GDM1 (cell line): ENCODE measurements at places on chromosomes 11 and 22.
A peak's percentile ranks its signal among the peaks of the same experiment; 100 is the strongest.

DNA sequence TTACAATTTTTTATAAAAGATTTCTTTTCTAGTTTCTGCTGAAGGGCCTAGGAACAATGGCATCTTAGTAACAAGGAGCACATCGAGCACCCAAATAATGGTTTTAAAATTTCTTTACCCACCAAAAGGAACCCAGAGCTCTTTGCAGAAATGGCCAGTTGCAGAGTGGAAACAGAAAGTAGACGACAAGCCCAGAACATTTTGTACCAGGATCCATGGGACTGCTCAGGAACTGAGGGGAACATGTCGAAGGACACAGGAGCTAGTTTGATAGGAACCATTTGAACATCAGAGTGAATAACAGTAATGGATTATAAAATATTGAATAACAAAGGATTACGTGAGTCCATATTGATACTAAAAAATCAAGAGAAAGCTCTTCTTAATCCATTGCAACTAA lies 17.3 kb downstream of the PANX1 start:
- DNase-seq: no peak

DNA sequence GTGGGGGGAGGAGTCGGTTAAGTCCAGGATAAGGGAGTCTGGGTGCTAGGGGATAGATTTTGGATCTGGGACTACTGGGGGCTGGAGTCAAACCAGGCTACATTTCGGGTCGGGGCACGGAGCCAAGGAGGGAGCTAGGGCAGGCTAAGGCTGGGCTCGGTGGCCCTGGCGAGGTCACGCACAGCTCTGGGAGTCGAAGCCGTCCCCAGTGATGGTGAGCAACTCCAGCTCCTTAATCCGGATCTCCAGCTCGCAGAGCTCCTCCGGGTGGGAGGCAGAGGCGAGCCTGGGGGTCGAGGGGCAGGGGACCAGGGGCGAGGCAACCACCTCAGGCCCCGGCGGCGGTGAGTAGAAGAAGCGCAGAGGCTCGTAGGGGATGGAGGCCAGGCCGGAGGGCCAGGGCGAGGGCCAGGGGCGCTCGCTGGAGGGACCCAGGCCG lies 544 bp downstream of the C11orf91 start:
- DNase-seq: no peak

DNA sequence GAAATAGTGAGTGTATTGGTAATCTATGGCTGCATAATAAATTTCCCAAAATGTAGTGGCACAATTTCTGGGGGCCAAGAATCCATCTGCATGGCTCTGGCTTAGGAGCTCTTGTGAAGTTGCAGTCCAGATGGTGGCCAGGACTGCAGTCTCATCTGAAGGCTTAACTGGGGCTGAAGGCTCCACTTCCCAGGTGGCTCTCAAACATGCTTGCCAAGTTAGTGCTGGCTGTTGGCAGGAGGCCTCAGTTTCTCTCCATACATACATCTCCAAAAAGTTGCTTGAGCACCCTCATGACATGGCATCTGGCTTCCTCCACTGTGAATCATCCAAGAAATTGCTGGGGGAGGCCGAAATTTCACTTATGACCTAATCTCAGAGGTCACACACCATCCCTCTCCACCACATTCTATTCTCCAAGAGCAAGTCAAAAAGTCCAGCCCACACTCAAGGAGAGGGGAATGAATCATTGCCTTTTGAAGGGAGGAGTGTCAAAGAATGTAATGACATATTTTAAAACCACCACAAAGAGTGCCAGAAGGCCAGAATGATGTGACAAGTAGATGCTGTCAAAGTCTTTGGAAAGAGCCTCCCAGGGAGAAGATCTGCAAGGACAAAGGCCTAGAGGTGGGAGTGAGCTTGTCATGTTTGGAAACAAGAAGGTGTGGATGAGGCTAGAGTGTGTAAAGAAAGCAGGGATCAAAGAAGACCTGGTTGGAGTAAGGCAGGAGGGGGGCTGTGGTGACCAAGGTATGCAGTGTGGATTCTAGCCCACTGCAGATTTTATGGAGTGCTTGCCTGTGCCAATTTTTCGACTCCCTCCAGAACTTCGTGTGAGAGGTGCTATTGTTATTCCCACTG lies 566.2 kb downstream of the MIAT start:
- DNase-seq: no peak

GRCh38 chr22:46762238-46763050 lies at the start of gene TBC1D22A:
Gene TBC1D22A, plus strand, starts transcription at chr22:46762650. Its CDS starts 137 bp downstream, at chr22:46762787.
- DNase-seq: peak; percentile 89
